ENCODE measurements at places on chromosomes 2 and 18.

DNA sequence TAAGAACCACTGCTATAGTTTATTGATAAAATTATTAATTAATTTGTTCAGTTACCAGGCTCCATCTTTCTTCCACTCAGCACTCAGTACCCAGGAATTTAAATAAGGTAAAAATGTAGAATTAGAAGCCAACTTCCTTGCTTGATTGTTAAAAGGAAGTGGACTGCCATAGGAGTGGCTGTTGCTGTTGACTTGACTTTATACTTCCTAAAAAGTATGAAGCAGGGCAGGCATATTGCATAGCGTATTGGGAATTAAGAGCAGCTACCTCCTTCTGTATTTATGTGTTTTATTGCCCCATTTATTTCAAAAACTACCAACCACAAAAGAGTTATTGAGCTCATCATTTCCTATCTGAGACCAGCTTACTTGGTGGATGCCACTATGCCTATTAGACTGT lies 27.9 kb downstream of the PSMD1 start:
- no peak for DNase-seq

GRCh38 chr2:219308142-219309101 lies 779 bp downstream of the PTPRN start:
- DNase-seq = peak; percentile 71

GRCh38 chr2:158114516-158114915 lies 12.8 kb downstream of the UPP2 start:
- no peak for DNase-seq

DNA sequence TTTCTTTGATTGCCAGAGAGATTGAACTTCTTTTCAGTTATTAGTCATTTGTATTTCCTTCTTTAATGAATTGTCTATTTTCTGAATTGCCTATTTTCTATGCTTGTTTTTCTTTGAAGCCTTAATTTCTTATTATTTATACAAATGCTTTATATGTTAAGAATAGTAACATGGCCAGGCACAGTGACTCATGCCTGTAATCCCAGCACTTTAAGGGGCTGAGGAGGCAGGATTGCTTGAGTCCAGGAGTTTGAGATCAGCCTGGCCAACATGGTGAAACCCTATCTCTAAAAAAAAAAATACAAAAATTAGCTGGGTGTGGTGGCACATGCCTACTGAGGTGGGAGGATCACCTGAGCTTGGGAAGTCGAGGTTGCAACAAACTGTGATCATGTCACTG lies 4.7 kb upstream of the RAB11FIP5 start:
- DNase-seq = no peak

DNA sequence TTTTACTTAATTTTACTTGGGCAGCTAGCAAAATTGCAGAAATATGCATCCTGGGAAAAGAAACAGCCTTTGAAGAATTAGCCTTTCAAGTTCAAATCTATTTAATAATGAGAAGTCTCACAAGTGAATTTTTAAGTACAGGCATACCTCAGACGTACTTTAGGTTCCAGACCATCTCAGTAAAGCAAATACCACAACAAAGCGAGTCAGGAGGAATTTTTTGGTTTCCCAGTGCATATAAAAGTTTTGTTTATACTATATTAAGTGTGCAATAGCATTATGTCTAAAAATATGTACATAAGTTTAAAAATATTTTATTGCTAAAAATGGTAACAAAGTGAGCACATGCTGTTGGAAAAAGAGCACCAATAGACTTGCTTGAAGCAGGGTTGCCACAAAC lies 50.8 kb upstream of the TWSG1 start:
- no peak for DNase-seq

Measured in GM12891 (cell line).